Hematopoietic multipotent progenitor cell (in vitro differentiated cells): ENCODE measurements at places on chromosomes 13 and 19.

DNA sequence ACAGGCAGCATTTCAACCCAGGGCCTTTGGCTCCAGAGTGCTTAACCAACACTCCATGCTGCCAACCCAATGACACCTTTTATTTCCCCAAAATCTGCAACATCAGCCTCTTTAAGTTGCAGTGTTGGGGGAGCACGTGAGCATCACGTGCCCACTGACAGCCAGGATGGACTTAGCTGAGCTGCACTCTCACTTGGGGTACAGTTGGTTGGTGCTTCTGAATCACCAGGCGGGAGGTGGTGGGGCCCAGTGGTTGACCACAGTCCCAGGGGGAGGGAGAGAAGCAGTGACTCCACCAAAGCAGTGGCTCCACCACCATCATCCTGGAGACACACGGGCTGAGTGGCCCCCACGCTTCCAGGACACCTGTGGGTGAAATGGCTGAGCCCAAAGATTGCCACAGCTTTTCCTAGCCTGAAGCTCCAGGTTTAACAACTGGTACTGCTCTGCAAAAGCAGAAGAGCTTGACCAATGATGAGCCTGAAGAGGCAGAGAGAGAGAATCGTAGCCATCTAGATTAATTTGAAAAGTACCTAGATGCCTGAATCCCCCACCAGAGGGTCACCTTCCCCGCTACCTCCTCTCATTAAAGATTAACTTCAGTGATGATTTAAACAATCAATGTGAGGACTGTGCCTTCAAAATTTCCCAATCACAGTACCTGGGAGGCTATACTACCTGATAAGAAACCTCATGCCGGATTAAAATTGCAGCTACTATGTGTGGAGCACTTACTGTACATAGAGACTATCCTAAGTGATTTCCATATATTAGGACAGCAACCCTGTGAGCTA, 193.8 kb downstream of the FOXO1 start:
- DNase-seq: no peak

- no peak for DNase-seq
Measured at GRCh38 chr13:42035905-42036521, 12.4 kb upstream of the DGKH start.

DNA sequence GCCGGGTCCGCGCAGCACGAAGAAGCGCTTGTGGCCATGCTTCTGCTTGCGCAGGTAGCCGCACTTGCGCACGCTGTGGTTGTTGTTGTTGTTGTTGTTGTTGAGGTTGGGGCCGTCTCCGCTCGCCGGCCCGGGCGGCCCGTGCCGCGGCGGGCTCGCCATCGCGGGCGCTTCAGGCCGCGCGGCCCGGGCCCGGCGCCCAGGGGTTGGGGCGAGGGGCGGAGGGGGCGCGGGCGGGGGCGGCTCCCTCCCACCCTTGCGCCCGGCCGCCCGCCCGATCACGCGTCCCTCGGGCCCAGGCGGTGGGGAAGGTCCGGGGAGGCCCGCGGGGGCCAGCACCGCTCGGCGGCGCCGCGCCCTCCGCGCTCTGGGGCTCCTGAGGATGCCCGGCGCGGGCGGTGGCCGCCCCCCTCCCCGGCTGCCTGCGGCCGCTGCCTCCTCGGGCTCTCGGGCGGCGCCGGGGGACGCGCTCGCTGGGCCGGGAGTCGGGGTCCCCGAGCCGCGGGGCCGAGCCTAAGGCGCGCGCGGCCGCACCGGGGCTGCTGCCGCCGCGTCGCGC, 412 bp downstream of the IRS2 start:
- no peak for DNase-seq

- DNase-seq: no peak
Measured at GRCh38 chr19:48645620-48646000, 377 bp downstream of the CA11 start.

- DNase-seq: no peak
Measured at GRCh38 chr13:41054919-41055619, 6.2 kb upstream of the WBP4 start.

GRCh38 chr19:1355568-1356507, 27.9 kb upstream of the NDUFS7 start:
- DNase-seq: no peak

GRCh38 chr19:10513223-10513622, 4.0 kb downstream of the S1PR5 start:
- no peak for DNase-seq

- no peak for DNase-seq
Measured at GRCh38 chr13:114059946-114060860, 72.2 kb downstream of the RASA3 start.

DNA sequence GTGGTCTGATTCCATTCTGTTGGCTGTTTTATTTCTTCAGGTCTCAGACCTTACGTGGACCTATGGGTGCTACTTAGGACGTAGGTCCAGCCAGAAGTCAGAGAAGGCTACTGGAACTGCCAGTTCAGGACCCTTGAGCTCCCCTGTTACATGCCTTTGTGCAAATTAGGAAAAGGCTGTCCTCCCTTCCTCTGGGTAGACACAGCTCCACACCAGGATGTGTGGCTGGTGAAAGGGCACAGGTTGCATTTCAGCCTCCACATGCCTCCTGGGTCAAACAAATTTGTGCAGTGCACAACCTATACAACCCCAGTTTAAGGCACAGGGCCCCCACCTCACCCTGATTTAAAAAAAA, 43.9 kb upstream of the MAP3K10 start:
- no peak for DNase-seq

DNA sequence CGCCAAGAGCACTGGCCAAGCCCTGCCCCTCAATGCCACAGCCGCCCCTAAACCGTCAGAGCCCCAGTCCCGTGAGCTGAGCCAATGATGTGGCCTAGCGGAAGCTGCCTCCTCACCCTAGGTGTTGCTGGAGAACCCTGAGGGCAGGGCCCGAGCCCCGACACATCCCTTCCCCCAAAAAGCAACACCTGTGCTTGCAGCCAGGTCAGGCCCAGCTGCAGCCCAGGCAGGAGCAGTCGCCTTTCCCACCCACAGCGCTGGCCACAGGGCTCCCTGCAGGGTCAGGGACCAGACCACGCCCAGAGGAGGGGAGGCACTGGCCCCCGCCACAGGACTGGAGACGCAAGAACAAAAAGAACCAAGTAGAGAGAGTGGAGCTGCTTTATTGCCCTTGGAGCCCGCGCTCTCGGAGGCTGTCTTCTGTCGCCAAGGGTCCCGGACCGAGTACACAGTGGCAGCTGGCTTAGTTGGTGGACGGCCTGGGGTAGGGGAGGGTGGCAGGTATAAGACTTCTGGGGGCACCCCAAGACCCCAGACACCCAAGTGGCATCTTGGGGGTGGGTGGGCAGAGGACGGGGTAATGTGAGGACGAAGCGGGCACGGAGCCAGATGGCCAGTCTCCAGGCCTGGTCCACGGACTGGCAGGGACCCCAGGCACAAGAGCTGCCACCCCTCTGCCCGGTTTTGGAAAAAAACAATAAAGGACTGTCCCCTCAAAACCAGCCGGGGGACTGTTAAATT, 3.3 kb downstream of the P2RY11 start:
- no peak for DNase-seq

DNA sequence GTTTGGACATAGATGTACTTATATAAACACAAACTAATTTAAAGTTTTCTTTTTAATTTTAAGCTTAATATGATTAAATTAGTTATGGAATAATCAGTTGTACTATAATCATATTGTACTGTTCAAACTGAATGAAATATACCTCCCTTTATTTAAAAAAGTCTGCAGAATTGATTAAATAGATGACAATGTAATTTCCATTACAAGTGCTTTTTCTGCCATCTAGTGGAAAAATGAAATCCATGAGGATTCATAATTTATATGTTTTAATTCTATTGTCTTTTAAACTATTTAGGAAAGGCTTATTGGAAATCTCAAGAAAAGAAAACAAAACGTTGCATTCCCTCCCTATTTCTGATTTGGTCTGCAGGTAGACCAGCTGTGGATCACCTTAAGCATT, 30.9 kb downstream of the MZT1 start:
- no peak for DNase-seq

GRCh38 chr13:70844391-70845108, 736.3 kb upstream of the KLHL1 start:
- DNase-seq: no peak

DNA sequence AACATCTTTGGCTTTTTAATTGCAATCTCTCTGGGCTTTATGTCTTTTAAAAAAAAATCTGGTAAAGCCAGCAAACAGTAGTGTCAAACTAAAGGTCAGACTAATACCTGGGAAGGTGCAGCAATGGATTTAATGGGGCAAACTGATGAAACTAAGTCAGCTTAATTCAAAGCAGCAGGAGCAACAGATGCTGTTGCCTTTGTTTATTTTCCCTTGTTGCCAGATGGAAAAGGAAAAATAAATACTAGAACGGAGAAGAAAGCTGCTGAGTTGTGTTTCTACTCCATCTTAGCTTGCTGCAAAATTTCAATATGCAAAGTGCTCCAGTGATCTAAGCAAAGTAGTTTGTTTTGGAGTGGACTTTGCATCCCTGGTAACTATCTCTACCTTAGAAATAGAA, 1097.8 kb downstream of the PCDH17 start:
- DNase-seq: no peak

GRCh38 chr13:52809310-52809769, 39.1 kb downstream of the PCDH8 start:
- peak; percentile 92 for DNase-seq

DNA sequence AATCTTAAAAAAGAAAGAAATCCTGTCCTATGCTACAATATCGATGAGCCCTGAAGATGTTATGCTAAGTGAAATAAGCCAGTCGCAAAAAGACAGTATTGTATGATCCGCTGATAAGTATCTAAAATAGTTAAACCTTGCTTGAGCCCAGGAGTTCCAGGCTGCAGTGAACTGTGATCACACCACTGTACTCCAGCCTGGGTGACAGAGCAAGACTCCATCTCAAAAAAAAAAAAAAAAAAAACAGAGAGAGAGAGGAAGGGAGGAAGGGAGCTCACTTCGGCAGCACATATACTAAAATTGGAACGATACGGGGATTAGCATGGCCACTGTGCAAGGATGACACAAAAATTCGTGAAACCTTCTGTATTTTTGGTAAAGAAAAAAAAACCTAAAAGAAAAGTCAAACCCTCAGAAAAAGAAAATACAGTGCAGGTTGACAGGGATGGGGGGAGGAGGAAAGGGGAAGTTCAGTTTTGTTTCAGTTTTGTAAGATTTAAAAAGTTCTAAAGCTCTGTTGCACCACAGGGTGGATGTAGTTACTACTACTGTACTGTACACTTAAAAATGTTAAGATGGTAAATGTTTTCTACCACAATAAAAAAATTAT, 8.4 kb downstream of the CLASRP start:
- DNase-seq: peak; percentile 67
